ENCODE measurements at places on chromosomes 5 and 9.

DNA sequence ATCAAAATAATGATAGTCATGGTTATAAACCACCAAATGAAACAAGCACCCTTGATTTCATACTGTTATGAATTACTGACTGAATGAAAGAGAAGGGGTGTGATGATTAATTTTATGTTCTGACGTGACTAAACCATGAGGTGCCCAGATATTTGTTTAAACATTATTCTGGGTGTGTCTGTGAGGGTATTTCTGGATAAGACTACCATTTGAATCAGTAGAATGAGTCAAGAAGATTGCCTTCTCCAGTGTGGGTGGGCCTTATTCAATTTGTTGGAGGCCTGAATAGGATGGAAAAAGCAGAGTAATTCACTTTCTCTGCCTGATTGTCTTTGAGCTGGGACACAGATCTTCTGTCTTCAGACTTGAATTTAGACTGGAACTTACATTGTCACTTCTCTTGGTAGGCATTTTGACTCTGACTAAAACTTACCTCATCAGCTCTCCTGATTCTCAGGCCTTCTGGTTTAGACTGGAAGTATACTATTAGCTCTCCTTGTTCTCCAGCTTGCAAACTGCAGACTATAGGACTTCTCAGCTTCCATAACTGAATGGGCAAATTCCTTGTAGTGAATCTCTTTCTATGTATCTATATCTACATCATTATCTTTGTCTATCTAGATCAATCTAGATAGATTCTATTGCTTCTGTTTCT lies 321.9 kb upstream of the TARS1 start:
- no peak for DNase-seq

- no peak for DNase-seq
Measured at GRCh38 chr5:60648175-60648574, 51.8 kb downstream of the DEPDC1B start.

DNA sequence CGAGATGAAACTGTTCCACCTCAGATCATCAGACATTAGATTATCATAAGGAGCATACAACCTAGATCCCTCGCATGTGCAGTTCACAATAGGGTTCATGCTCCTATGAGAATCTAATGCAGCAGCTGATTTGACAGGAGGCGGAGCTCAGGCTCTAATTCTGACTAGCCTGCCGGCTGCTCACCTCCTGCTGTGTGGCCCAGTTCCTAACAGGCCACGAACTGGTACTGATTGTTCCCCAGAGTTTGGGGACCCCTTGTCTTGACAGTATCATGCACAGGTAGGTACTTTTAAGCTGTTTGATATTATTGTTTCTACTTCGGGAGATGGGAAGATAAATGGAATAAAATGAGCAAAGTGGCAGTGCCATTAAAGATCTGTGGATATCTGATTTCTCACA lies 66.9 kb downstream of the ZCCHC7 start:
- no peak for DNase-seq

GRCh38 chr5:165305596-165305995 lies 1800.2 kb downstream of the MAT2B start:
- no peak for DNase-seq

DNA sequence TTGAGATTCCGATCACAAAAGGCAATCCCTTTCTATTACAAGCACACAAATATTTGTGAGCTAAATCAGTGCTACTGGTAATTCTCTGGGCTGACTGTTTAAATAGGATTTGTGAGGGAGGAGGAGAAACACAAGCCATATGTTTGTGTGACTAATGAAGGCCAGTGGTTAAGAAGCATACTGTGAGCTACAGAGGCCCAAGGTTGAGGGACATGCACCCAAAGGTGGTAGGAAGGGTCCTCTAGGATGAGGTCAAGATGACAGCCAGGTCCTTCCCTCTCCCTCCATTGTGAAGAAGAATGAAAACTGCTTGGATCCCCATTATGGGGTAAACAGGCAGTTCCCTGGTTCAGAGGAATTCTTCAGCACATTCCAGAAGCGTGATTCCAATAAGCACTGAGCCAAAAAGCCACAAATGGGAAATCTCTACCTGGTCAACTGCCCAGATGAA lies 83.9 kb downstream of the SPOCK1 start:
- no peak for DNase-seq

- no peak for DNase-seq
Measured at GRCh38 chr5:88539026-88539425, 270.4 kb upstream of the TMEM161B start.

DNA sequence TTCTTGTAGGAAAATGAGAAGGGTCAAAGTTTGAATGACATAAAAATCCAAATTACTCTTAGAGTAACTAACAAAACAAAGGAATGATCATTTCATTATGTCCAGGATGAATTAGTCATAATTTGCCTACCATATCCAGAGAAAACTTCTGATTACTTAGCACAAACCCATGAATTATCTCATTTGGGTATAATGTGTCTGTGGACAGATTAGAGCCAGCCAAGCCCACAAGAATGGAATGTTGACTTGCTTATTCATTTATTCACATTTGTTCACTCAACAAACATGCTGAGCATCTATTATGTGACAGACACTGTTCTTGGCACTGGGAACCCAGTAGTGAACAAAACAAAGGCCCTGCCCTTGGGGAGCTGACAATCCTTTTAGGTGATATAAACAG lies 87.4 kb downstream of the APBA1 start:
- no peak for DNase-seq

- DNase-seq, result no peak
Measured at GRCh38 chr9:125476645-125477044, 215.0 kb downstream of the GAPVD1 start.

DNA sequence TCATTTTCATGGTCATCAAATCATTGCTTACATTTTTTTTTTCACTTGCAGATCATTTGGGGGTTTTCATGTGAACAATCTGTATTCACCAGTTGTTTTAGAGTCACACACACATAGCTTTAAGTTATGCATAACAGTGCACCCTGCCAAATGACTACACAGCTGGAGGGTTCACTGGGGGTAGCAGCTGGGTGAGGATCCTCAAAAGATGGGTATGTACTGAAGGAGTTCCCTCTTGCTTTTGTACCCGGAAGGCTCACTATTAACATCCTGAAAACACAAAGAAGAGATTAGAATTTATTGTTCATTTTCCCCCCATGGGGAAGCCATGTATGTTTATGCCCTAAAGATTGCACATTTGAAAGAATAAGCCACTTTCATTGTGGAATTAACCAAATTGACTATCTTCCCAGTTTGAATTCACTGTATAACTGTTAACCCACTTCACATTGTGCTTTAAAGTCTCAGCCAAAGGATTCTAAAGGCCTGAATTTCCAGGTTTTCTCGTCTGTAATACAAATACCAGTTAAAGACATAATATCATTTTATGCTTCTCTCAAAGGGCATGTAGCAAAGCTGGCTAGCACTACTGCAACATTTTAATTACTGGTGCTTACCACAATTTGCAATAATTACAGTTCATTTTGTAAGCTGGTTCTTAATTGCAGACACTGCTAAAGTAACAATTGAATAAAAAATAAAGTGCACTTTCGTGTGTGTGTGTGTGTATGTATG lies 466.4 kb upstream of the MEF2C start:
- DNase-seq, result no peak

DNA sequence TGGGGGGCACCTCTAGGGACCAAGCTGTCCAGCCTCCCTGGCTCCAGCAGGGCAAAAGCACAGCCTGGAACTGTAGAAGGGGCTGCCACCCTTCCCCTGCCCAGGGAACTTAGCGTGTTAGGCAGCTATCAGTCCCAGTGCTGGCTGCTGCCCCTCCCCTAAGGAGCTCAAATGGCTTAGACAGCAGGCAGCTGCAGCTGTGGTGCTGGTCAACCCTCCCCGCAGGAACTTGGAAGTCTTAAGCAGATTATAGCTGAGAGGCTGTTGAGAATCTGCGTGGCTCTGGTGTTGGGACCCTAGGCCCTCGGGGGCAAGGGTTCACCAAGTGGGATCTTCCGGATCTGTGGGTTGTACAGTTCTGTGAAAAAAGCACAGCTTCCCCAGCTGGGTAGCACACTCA lies 536.5 kb upstream of the CDH10 start:
- DNase-seq, result no peak

- DNase-seq, result no peak
Measured at GRCh38 chr5:54171645-54172384, 138.6 kb downstream of the ARL15 start.

GRCh38 chr5:29811914-29812679 lies 1381.4 kb upstream of the CDH6 start:
- DNase-seq, result no peak

DNA sequence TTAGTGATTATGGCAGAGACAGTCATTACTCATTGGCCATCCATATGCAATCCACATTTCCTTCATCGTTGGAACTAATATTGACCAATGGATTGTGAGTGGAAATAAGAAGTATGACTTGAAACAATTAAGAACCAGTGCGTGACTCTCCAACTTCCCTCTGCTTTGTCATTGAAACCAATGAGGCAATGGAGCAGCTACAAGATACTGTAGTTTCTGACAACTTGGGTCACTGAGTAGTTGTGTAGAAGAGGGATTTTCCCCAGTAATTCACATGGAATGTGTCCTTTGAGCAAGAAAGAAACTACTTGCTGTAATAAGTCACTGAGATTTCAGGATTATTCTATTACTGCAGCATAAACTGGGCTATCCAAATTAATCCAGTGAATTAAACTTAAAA lies 785.3 kb upstream of the RIOK2 start:
- no peak for DNase-seq

DNA sequence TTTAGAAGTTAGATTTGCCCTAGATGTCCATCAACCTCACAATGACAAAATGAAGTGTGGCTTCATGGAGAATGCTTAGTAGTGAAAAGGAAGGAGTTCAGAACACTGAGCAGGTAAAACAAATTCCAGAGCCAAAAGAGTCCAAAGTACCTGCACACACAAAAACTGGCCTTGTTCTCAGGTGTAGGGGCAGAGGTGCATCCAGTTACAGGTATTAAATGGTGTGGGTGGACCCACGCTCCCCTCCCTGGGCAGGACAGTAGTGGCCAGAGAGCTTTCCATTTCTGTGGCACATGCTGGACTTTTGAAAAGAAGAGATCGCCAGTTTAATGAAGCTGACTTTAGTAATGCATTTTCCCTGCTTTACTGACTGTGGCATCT lies 47.2 kb downstream of the SECISBP2 start:
- DNase-seq, result no peak

GRCh38 chr5:103542441-103542840 lies 20.1 kb downstream of the NUDT12 start:
- DNase-seq, result no peak

- DNase-seq, result no peak
Measured at GRCh38 chr5:51099173-51099853, 283.9 kb upstream of the ISL1 start.

- no peak for DNase-seq
Measured at GRCh38 chr5:32315221-32316014, 2.7 kb upstream of the MTMR12 start.

GRCh38 chr5:56490971-56491468 lies 257.9 kb upstream of the ANKRD55 start:
- DNase-seq, result no peak

GRCh38 chr5:83306572-83307241 lies 164.8 kb upstream of the VCAN start:
- no peak for DNase-seq

DNA sequence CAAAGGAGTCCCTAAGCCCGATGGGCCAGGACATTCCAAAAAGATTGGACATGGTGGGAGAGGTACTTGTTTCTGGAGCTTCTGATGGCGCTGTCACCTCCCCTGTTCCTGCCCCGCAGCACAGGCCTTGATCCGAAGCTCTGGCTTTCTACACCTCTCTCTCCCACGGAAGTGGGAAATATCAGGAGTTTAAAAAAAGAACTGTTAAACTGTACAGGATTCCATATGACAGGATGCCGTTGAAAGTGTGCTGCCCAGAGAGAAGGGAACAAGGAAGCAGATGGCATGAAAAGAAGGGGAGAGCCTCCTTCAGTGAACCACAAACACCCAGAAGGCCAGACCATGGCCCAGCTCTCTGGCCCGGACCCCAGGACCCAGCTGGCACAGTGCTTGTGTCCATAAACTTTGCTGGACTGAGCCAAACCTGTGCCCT lies 26.8 kb upstream of the SLC2A8 start:
- DNase-seq, result no peak

- DNase-seq, result no peak
Measured at GRCh38 chr5:11398728-11399127, 505.5 kb downstream of the CTNND2 start.

- no peak for DNase-seq
Measured at GRCh38 chr9:5357431-5358105, 17.9 kb upstream of the RLN1 start.

GRCh38 chr5:110957934-110958333 lies 113.6 kb upstream of the TSLP start:
- no peak for DNase-seq

DNA sequence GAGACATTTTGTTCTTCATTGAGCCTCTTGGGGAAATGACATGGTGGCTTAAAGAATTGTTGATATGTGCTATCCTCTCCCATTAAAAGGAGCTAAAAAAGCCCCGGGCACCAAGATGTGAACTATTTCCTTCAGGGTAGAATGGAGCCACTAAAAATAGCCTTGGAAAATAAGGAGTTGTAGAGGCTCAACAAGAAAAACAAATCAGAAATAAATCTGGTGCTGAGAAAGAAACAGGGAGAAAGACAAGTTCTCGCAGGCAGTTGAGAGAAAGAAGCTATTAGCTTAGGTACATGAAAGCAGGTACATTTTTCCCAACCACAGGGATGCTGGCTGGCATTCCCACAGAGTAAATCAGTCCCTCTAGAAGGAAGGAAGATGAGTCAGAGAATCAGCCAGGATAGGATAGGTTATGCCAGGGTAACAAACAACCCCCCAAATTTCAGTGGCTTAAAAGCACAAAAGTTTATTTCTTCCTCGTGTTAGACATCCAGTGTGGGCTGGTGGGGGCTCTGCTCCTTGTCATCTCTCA lies 134.6 kb upstream of the ADRA1B start:
- no peak for DNase-seq

DNA sequence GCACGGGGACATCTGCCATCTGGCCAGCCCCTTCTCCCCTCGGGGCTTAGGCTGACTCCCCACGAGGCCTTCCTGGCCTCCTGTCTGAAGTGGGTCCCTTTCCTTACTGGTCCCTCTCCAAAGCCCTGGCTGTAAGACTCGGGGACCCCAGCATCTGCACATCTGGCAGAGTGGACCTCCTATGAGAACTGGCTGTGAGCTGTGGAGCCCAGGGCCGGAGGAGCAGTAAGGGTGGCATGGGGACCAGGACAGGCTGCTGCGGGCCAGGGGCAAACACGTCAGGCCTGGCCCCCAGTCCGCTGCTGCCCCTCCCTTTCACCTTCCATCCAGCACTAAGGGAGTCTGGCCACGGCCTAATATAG lies 33.8 kb downstream of the EXOC3 start:
- DNase-seq, result no peak

DNA sequence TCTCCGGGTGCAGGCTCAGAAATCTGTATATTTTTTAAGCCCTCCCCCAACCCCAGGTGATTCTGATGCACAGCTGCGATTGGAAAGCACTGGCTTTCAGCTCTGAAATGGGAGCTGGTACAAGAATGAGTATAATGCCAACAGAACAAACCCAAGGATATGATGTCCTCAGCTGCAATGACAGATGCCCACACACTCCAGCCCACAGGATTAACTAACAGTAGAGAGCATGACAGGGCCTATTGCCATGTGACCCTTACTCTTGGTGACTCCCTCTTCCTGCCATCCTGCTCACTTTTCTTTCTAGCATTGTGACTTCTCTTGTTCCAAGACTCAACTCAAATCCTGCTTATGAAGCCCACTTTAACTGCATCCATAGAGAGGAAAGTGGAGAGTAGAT lies 174.5 kb downstream of the FGF18 start:
- no peak for DNase-seq

- DNase-seq, result no peak
Measured at GRCh38 chr5:92267830-92268229, 884.7 kb upstream of the ARRDC3 start.

GRCh38 chr9:37968228-37968701 lies 64.3 kb upstream of the SLC25A51 start:
- DNase-seq, result no peak
